ENCODE measurements at places on chromosomes 3 and 15.
A peak's percentile ranks its signal among the peaks of the same experiment; 100 is the strongest.

DNA sequence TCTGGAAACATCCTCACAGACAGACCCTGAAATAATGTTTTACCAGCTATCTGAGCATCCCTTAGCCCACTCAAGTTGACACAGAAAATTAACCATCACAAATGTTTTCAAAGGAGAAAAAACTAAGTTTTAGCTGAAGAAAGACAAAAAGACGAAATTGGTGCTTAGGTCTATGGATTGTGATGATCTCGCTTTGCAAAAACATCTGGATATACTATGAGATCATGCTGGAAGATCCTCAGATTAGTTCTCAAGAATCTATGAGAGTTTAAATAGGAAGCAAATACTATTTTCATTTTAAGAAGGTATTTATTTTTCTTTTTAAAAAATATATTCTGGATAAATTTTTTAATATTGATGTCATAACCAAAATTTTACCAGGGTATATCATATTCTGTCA, 42.6 kb upstream of the MBNL1 start:
- no peak overlapping the region for H3K4me3 ChIP-seq
- no peaks in the 10 kb centered on the region for H3K27me3 ChIP-seq
- H3K36me3 ChIP-seq, result no peaks in the 10 kb centered on the region
- no peak overlapping the region for H3K27ac ChIP-seq
- DNase-seq, result no peak

GRCh38 chr15:38128341-38128781, 124.3 kb upstream of the SPRED1 start:
- H3K27me3 ChIP-seq, result no peaks in the 10 kb centered on the region
- no peaks in the 10 kb centered on the region for H3K36me3 ChIP-seq
- no peak overlapping the region for H3K4me3 ChIP-seq
- peaks cover 13% of the 10 kb centered on the region for H3K4me1 ChIP-seq

DNA sequence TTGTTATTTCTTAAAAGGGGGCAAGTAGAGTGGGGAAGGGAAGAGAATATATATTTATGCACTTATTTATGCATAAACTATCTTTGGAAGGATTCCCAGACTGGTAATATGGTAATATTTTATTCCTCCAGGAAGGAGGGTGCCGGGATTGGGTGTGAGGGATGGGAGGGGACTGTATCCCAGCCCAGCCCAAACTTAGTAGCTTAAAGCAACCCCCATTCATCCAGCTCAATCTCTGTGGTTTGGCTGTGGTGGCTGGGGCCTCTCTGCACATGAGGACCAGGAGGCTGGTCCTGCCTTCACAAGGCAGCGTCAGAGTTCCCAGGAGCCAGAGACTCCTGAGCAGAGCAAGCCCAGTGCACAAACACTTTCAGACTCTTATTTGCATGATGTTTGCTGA, 48.4 kb downstream of the CCNL1 start:
- no peaks in the 10 kb centered on the region for H3K27me3 ChIP-seq
- peaks cover 22% of the 10 kb centered on the region for H3K4me1 ChIP-seq
- H3K36me3 ChIP-seq, result no peaks in the 10 kb centered on the region
- H3K27ac ChIP-seq, result no peak overlapping the region

- peak overlapping the region; percentile 60 for H3K27ac ChIP-seq
- DNase-seq, result peak; percentile 35
Observed at GRCh38 chr15:64460724-64461720, 644 bp downstream of the ZNF609 start.

GRCh38 chr15:44084770-44085169, 110.3 kb downstream of the FRMD5 start:
- H3K36me3 ChIP-seq, result no peaks in the 10 kb centered on the region
- no peak overlapping the region for H3K27ac ChIP-seq
- H3K27me3 ChIP-seq, result no peaks in the 10 kb centered on the region
- H3K4me3 ChIP-seq, result no peak overlapping the region
- peaks cover 16% of the 10 kb centered on the region for H3K4me1 ChIP-seq
- DNase-seq, result no peak

GRCh38 chr3:119360736-119361462, 66.7 kb downstream of the ARHGAP31 start:
- H3K4me1 ChIP-seq, result no peaks in the 10 kb centered on the region
- no peaks in the 10 kb centered on the region for H3K36me3 ChIP-seq
- no peak overlapping the region for H3K4me3 ChIP-seq
- H3K27ac ChIP-seq, result no peak overlapping the region

- H3K27me3 ChIP-seq, result no peaks in the 10 kb centered on the region
- no peak for DNase-seq
- H3K4me3 ChIP-seq, result no peak within 1 kb of the TSS
- no peak within 1 kb of the TSS for H3K27ac ChIP-seq
Observed at GRCh38 chr3:45943207-45943846, at the start of gene CXCR6. Gene CXCR6 (plus strand): TSS chr3:45943464. CDS start chr3:45946482, 3,018 bp downstream.

DNA sequence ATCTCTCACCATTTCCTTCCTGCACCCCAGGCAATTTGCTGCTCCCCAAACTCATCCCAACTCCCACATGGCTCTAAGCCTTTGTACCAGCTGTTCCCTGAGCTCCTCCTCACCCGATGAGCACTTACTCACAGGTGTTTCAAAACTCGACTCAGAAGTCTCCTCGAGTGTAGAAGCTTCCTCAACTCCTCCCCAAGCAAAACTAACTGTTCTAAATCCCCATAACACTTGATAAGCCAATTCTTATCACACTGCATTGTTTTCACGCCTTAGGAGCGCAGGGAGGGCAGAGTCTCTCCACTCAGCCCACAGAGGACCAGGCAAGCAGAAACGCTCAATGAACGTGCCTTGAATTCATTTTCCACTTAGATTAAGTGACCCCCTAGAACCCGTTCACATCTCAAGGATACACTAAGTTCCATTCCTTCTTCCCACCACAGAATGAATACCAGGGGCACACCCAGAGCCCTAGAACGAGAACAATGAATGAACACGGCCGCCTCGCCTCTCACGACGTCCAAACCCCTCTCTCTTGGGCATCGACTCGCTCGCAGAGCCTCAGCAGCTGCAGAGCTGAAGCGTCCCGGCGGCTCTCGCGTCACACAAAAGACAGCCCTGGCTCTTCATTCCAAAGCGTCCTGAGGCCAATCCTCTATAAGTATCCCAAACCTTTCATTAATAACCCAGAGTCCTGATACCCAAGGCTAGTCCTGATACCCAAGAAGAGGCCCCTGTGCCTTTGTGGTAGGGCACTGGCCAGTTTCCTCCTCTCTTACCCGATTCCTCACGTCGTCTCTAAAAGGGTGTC, 1.1 kb downstream of the RAF1 start:
- H3K4me3 ChIP-seq, result peak overlapping the region; percentile 90
- H3K27me3 ChIP-seq, result no peaks in the 10 kb centered on the region
- H3K27ac ChIP-seq, result peak overlapping the region; percentile 94
- H3K4me1 ChIP-seq, result peaks cover 37% of the 10 kb centered on the region
- no peaks in the 10 kb centered on the region for H3K36me3 ChIP-seq
- DNase-seq, result no peak

DNA sequence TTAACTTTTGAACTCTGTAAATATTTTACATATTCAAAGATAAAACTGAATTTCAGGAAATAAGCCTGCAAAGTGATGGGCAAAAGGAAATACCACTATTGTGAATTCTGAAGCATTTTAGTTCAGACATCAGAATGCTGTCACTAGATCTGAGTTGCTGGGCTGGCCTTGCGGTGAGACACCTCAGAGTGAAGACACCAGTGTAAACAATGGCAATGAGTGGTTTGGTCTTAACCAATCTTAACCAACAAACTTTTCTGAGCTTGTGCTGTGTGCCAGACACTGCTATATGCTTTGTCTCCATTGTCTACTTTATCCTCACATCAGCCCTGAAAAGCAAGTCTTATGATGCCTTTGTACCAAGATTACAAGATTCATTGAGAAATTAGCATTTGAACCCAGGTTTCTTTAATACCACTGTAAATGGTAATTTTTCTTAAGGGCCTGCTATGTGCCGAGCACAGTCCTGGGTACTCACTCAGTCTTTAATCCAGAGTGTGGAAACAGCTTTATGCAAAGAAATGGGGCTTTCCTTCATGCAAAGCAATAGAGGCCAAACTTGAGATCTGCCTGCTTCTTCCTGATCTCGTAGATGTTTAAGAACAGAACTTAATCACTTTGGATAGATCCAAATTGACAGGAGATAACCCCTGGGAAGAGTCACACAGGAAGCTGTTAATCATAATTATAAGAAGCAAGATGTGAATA, 55.0 kb downstream of the TMEM39A start:
- H3K36me3 ChIP-seq, result no peaks in the 10 kb centered on the region
- no peaks in the 10 kb centered on the region for H3K4me1 ChIP-seq
- DNase-seq, result no peak
- H3K27ac ChIP-seq, result no peak overlapping the region
- H3K4me3 ChIP-seq, result no peak overlapping the region
- no peaks in the 10 kb centered on the region for H3K27me3 ChIP-seq

DNA sequence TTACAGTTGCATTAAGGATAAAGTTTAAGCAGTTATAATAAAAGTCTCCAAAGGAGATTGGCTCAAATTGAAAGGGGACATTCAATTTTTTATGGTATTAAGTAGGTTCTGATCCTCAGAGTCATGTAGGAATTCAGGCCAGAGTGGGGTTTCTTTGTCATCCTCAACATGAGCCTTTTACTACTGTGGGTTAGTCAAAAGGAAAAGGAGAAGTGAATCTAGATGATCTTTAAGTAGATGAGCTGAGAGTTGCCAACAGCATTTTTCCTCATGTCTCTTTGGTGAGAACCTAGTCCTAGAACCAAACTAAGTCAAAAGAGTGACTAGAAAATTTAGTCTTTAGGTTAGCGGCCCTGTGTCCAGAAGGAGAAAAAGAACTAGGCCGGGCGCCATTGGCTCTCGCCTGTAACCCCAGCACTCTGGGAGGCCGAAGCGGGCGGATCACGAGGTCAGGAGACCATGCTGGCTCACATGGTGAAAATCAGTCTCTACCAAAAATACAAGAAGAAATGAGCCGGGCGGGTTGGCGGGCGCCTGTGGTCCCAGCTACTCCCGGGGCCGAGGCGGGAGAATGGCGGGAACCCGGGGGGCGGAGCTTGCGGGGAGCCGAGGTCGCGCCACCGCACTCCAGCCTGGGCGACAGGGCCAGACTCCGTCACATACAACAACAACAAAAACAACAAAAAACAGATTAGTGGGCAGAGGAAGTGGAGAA, 4.2 kb upstream of the CHL1 start:
- H3K27ac ChIP-seq, result no peak overlapping the region
- H3K27me3 ChIP-seq, result no peaks in the 10 kb centered on the region
- H3K4me3 ChIP-seq, result no peak overlapping the region
- DNase-seq, result no peak
- no peaks in the 10 kb centered on the region for H3K36me3 ChIP-seq

- H3K36me3 ChIP-seq, result no peaks in the 10 kb centered on the region
- DNase-seq, result no peak
- no peak overlapping the region for H3K4me3 ChIP-seq
- H3K27ac ChIP-seq, result no peak overlapping the region
- H3K4me1 ChIP-seq, result no peaks in the 10 kb centered on the region
- H3K27me3 ChIP-seq, result peaks cover 6% of the 10 kb centered on the region
Observed at GRCh38 chr3:135017003-135017893, 222.2 kb downstream of the EPHB1 start.

GRCh38 chr3:99419116-99419515, 219.3 kb upstream of the COL8A1 start:
- DNase-seq, result no peak
- no peak overlapping the region for H3K4me3 ChIP-seq
- H3K4me1 ChIP-seq, result no peaks in the 10 kb centered on the region
- H3K27ac ChIP-seq, result no peak overlapping the region
- no peaks in the 10 kb centered on the region for H3K36me3 ChIP-seq

Measured in HCT116 (cell line).